ENCODE measurements at places on chromosomes 3 and 15.

GRCh38 chr3:31244929-31245817 is 287.6 kb upstream of the STT3B start:
- DNase-seq = no peak

GRCh38 chr3:40185029-40185695 is 124.3 kb upstream of the EIF1B start:
- DNase-seq = no peak

GRCh38 chr15:85950101-85950500 is 129.6 kb upstream of the AGBL1 start:
- DNase-seq = no peak

- no peak for DNase-seq
These were observed 35.2 kb downstream of the PARP15 start for GRCh38 chr3:122612696-122613095.

- no peak for DNase-seq
These were observed 42.9 kb downstream of the PXYLP1 start for GRCh38 chr3:141274411-141275031.

GRCh38 chr3:156677536-156677935 is 3.1 kb downstream of the TIPARP start:
- DNase-seq = no peak

GRCh38 chr3:126816298-126816697 is 112.3 kb downstream of the CHCHD6 start:
- no peak for DNase-seq

- DNase-seq = peak; percentile 97
These were observed at the start of gene ISL2 for GRCh38 chr15:76336254-76337058. Gene ISL2, plus strand, starts transcription at chr15:76336773. Its CDS starts 111 bp downstream, at chr15:76336884.

DNA sequence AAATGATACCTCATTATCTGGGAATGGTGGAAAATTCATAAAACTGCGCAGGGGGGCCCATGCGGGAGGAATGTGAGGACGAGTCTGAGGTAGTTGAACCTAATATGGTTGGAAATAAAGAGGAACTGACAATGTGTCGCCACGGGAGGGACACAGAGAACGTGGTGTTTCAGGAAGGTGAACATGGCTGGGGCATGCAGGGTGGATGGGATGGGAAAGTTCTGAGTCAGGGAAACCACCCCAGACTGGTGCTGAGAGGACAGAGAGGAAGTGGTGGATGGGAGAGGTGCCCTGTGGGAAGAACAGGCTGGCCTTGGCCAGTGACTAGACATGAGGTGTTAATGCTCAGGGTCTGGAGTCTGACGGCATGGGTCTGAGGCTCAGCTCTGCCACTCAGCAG is 137.1 kb upstream of the WNT5A start:
- DNase-seq = no peak

- DNase-seq = no peak
These were observed 326.7 kb upstream of the SUCLG2 start for GRCh38 chr3:67981077-67981476.

GRCh38 chr3:183283886-183284285 is 30.8 kb downstream of the B3GNT5 start:
- DNase-seq = no peak

- DNase-seq = peak; percentile 80
These were observed 928 bp downstream of the ANKRD34C start for GRCh38 chr15:79283252-79284048.

DNA sequence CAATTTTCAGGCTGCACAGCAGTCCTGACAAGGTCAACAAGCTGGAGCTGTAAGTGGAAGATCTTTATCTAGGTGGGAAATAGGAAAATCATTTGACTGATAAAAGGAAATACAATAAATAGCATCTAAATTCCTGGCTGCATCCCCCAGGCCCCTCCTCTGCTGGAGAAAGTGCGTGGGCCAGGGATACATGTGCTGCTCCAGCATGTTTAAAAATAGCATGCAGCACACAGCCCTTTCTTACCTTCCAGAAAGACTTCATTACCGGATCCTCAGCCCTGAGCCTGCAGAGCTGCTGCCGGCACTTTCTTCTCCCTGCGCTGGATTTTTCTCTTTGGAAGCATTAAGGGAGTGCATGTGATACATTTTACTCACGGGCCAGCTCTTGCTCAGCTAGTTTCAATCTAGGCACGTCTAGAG is 77.3 kb downstream of the HMG20A start:
- no peak for DNase-seq

- no peak for DNase-seq
These were observed 18.3 kb downstream of the MYZAP start for GRCh38 chr15:57609805-57610529.

- DNase-seq = no peak
These were observed 774.7 kb downstream of the MECOM start for GRCh38 chr3:168888781-168889180.

- DNase-seq = no peak
These were observed 5.2 kb downstream of the POC1A start for GRCh38 chr3:52149021-52149420.

- no peak for DNase-seq
These were observed 70.4 kb downstream of the FLNB start for GRCh38 chr3:58078610-58079009.

- DNase-seq = no peak
These were observed 32.7 kb downstream of the HDC start for GRCh38 chr15:50232791-50233190.

- peak; percentile 67 for DNase-seq
These were observed 154.4 kb downstream of the TUSC7 start for GRCh38 chr3:116863822-116864589.

DNA sequence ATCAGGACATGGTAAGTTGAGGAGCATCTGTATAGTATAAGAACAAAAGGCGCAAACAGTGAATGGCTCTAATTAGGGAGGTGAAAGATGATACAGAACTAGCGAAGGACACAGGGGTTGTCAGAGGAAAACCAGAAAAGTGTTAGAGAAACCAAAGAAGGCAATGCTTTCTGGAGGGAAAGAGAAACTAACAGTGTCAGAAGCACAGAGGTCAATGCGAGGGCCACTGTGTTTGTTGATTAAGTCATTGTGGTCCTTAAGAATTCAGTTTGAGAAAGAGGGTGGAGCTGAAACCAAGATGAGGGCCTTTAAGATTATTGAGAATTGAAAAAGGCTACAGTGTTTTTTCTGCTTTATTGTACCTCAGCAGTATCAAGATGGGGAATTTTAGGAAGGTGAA is 28.8 kb downstream of the ATG7 start:
- no peak for DNase-seq

DNA sequence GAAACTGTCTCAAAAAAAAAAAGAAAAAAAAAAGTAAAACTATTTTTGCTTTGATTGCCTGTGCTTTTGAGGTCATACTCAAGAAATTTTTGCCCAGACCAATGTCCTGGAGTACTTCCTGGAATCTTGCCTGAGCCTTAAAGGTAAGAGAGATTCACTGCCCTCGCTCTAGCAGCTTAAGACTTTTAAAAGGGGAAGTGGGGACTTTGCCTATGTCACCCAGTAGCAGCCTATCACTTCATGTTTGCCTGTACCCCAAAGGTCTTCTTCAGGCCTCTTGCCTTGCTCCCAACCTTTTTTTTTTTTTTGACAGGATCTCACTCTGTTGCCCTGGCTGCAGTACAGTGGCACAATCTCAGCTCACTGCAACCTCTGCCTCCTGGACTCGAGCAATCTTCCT is 18.9 kb upstream of the GOLGB1 start:
- DNase-seq = no peak

- DNase-seq = no peak
These were observed 295.4 kb upstream of the IL12A start for GRCh38 chr3:159693226-159693625.

DNA sequence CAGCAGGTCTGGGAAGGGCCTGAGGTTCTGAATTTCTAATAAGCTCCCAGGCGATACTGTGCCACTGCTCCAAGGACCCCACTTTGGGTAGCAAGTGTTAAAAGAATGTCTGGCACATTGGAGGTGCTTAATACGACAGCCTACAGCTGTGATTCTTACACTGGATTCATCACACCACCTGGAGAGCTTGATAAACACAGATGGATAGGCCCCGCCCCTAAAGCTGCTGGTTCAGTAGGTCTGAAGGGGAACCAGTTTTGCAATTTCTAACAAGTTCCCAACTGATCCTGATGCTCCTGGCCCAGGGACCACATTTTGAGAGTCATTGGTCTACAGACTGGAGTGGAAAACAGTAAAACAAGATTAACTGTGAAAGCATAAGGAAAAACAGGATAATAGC is 124.8 kb upstream of the ST8SIA2 start:
- DNase-seq = peak; percentile 39

DNA sequence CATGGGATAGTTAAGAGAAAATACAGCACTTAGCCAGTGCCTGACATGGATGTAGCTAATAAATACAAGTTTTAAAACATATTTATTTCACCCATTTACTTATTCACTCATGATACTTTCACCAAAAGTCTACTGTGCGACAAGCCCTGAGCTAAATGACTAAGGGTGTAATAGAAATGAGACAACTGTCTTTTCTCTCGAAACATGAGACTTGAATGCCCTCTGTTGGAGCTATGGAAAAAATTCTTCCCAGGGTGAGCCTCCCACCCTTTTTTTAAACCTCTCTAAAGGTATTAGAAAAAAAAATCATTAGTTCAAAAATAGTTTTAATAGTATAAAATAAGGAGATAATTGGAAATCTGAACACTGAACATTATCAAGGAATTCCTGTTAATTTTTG is 24.3 kb upstream of the RPL14 start:
- DNase-seq = no peak

DNA sequence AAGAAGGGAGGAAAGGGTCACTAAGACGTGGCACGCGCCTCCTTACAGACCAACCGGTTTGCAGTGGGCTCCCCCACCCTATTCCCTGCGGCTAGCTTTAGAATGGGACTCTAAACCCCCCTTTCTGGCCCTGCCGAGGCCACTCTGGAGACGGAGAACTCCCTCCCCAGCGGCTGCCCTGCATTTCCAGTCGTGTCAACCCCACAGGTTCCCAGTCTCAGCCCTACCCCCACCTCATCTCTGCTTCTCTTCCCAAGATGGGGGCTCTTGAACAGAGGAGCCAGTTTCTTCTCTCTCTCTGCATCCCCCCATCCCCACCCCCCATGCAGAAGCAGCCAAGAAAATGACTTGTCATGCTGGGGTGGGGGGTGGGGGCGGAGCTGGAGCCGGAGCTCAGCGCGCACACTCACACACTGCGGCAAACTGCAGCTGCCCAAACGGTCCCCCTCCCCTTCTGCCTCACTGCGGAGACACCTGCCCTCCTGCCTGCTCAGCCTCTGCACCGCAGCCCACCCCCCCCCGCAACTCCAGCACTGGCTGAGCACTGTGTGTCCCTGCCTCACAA is 871 bp downstream of the MAP1A start:
- peak; percentile 60 for DNase-seq

DNA sequence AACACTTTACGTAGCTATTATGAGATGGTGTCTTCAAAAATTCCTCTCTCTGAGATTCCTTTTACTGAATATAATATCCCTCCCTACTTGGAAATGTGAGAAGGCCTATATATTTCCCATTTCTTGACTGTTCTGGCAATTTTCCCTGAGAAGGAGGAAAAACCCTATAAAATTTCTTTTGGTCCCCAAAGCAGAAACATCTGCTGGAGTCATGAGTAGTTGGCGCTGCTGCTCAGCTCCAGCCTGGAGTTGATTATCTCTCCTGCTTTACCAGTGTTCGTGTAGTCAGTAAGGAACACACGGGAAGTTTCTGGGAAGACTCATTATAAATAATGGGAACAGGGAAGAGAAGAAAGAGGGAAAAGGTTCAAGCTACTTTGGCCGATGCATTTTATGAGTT is 680.1 kb downstream of the EPHA3 start:
- no peak for DNase-seq

DNA sequence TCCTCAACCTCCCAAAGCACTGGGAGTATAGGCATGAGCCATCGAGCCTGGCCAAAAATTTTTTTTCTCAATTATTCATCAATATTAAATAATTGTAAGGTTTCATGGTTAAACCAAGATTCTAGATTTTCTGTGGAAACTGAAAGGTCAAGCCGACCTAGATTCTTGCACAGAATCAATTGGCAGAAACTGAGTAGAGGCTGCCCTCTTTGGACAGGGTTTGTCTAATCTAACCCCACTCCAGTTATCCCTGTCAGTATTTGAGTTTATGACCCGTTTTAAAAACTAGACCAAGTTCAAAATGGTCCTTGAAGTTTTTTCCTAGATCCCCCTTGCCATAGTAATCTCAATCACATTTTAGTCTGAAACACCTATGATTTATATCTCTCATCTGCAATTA is 8.6 kb upstream of the ADAM10 start:
- no peak for DNase-seq

- no peak for DNase-seq
These were observed 25.3 kb upstream of the C15orf61 start for GRCh38 chr15:67495585-67495984.

DNA sequence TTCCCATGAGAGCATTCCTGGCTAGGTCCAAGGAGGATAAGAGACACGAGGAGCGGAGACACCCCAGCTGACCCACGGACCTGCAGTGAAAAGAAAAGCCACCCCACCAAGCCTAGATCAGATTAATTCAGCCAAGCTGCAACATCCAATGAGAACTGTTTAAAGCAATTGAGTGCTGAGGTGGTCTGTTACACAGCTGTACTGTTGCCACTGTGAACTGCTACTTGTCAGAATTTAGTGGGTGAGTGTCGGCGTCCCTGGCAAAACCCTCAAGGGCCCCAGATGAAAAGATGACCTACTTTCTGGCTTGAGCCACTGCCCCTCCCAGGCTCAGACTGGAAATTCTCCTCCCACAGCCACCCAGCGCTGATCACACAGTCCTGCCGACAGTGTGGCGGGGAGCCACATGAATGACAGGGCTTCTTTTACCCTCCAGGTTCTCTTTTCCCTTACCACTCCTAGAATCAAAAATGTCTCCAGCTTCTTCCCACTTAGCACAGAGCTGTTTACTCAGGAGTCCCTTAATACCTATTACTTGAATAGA is 26.4 kb upstream of the KBTBD12 start:
- no peak for DNase-seq

DNA sequence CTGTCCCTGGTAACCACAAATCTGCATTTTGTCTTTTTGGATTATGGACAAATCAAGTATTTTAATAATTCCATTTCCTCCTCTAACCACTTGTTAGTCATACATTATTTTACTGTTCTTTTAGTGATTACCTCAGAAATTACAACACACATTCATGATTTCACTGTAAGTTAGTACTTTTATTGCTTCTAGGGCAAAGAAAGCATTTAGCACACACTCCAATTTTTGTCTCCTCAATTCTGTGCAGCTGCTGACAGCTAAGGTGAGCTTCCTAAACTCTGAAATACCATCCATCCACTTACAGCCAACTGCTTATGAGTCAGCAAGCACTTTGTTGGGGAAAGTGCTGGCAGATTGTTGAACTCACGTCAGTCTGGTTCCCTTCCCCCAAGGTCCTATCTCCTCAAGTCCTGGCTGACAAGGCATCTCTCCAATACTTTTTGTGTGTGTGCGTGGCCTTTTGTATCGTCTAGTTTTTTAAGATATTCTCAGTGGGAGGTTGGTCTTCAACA is 49.4 kb upstream of the TNFAIP8L3 start:
- DNase-seq = no peak

- no peak for DNase-seq
These were observed 935.2 kb downstream of the TBL1XR1 start for GRCh38 chr3:176262071-176262470.

DNA sequence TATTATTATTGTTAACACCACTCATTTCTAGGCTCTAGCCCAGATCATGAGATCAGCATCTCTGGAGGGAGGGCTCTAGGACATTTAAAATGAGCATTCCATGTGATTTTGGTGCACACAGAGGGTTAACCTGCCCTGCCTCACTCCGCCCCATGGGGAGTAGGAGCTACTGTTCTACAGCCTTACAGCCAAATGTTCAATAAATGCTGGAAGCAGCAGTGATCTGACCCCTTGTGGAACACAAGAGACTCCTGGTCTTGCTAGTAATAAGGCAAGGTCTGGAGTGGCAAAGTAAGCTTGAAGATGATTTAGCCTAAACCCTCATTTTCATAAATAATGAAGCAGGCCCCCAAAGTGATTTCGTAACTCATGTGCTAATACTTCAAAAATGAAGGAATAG is 166.4 kb upstream of the EOMES start:
- DNase-seq = no peak

Data from H9 (cell line).